Transverse colon (tissue), 4 donors: ENCODE measurements at places on chromosomes 2 and 18. TPM values are rescaled to one million over a fixed set of nuclear protein-coding genes. Genes with fewer than 3 reads are reported as not detected.

- no peaks in the 10 kb centered on the region for H3K27me3 ChIP-seq
- no peaks in the 10 kb centered on the region for H3K4me1 ChIP-seq
- no peaks in the 10 kb centered on the region for H3K36me3 ChIP-seq
- H3K27ac ChIP-seq: no peak overlapping the region
- DNase-seq: no peak
Observed at GRCh38 chr2:82790206-82791021, 1668.7 kb downstream of the SUCLG1 start.

GRCh38 chr2:158603986-158604385 is 147.2 kb downstream of the PKP4 start:
- H3K27ac ChIP-seq: no peak overlapping the region
- H3K27me3 ChIP-seq: no peaks in the 10 kb centered on the region
- no peak overlapping the region for H3K4me3 ChIP-seq
- no peak for DNase-seq

- H3K27ac ChIP-seq: no peak overlapping the region
- H3K4me1 ChIP-seq: peaks cover 9% of the 10 kb centered on the region
- H3K36me3 ChIP-seq: no peaks in the 10 kb centered on the region
- H3K4me3 ChIP-seq: no peak overlapping the region
Observed at GRCh38 chr18:58844871-58845270, 19.8 kb upstream of the ZNF532 start.

The ITPRID2 gene
- 201 TPM for total RNA-seq

DNA sequence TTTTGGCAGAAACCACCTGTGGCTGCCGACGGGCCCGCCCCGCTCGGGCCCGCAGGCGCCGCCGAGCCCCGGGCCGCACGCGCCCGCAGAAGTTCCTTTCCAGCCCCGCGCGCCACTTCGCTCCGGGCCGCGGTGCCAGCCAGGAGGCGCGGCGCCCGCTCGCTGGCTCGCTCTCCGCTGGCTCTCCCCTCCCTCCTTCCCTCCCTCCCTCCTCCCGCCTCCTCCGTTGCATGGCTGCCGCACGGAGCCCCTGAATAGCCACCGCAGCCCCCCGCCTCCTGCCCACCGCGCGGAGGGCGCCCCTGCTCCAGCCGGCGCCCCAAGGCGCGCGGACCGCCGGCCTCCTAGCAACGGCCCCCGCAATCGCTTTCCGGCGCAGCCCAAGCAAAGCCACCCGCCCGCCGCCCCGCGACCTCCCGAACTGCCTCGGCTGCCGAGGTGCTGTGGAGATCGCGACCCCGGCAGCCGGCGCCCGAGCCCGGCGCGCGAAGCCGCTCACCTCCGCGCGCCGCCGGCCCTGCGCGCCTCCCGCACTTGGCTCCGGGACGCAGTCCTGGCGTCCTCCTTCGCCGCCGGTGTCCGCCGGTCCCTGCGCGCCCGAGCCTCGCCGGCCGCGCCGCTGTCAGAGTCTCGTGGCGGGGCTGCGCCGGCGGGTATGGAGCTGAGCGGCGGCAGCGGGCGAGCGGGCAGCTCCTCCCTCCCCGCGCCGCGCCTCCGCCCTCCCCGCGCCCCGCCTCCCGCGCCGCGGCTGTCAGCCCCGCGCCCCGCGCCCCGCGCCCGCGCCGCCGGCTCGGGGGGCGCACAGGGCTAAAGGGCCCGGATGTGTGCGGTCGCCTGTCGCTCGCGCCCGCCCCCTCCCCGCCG is at the start of gene ZBTB7C:
ZBTB7C (minus strand) TSS at position 657 of the 864 bp plus-strand sequence.
- H3K36me3 ChIP-seq: no peaks in the 10 kb centered on the region
- peaks cover 17% of the 10 kb centered on the region for H3K4me1 ChIP-seq
- peak within 1 kb of the TSS; percentile 59 for H3K27ac ChIP-seq
- peaks cover 80% of the 10 kb centered on the region for H3K27me3 ChIP-seq
- peak; percentile 28 for DNase-seq
